ENCODE measurements at places on chromosomes 1 and 21.

GRCh38 chr1:208682664-208683013, 438.5 kb upstream of the PLXNA2 start:
- no peak for DNase-seq

DNA sequence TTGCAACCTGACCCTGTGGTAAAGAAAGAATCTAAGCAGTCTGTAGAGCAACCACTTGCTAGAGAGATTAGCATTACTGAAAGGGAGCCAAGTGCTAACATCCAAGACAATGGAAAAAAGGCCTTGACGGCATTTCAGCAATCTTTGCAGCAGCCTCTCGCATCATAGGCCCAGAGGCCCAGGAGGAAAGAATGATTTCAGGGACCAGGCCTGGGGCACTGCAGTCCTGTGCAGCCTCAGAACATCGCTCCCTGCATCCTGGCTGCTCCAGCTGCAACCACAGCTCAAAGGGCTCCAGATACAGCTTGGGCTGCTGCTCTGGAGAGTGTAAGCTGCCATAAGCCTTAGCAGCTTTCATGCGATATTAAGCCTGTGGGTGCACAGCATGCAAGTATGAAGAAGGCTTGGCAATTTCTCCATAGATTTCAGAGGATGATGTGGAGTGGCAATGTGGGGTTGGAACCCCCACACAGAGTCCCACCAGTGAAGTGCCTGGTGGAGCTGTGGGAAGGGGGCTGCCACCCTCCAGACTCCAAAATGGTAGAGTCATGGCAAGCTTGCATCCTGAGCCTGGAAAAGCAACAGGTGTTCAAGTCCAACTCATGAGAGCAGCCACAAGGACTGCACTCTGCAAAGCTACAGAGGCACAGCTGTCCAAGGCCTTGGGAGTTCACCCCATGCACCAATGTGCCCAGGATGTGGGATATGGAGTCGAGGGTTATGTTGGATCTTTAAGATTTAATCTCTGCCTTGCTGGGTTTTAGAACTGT, 110.6 kb upstream of the HMGB4 start:
- no peak for DNase-seq

DNA sequence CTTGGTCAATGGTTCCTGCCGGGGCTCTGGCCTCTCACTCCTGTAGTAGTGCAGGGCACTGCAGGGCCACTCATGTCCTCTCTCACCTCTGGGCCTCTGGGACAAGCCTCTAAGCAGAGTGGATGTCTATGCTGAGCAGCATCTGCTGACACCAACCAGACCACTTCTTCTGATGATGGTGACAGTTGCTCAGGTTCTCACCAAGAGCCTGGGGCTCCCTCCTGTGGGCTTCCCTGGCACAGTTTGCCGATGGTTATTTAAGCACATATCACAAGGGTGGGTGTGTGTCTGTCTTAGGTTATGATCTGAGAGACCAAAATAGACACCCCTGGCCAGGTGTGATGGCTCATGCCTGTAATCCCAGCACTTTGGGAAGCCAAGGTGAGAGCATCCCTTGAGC, 17.4 kb upstream of the GPR137B start:
- DNase-seq: no peak

DNA sequence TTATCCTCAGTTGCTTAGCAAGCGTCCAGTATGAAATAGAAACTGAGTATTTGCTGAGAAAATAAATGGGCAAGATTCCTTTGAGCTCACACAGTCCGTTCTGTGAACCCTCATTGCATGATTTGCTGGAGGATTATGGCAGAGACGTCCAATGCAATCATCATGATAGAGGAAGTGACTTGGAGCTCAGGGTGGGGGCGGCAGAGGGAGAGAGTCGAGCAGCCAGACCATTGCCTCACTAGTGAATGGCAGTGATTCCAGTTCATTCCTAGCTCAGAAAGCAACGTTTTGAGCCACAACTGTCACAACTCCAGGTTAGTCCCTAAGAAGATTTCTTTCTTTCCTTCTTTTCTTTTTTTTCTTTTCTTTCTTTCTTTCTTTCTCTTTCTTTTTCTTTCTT, 27.5 kb upstream of the COL9A2 start:
- DNase-seq: no peak

GRCh38 chr1:25040122-25040685, 110.1 kb upstream of the RUNX3 start:
- DNase-seq: no peak

- no peak for DNase-seq
Observed at GRCh38 chr1:23628951-23629387, 62.6 kb upstream of the RPL11 start.

GRCh38 chr1:231107600-231108326, 54.1 kb upstream of the TRIM67 start:
- no peak for DNase-seq

Data from esophagus squamous epithelium (tissue), 5 donors.